GM12878 (cell line): ENCODE measurements at places on chromosomes 2 and 18. TPM values are rescaled to one million over a fixed set of nuclear protein-coding genes. Genes with fewer than 3 reads are reported as not detected.

MC5R gene
- not detected in 2 replicates for total RNA-seq

PSMA8 gene
- total RNA-seq: not detected in 2 replicates

NEUROD1 gene
- not detected in 2 replicates for total RNA-seq

CD8B2 gene
- total RNA-seq: not detected in 2 replicates

INPP1 gene
- total RNA-seq: 9.0 and 9.9 TPM in 2 replicates

LIMS3 gene
- total RNA-seq: 0.61 and 0.69 TPM in 2 replicates

KCNIP3 gene
- total RNA-seq: not detected in 2 replicates

INPP5D gene
- 126 and 139 TPM in 2 replicates for total RNA-seq

ITPRID2 gene
- total RNA-seq: 22.5 and 23.7 TPM in 2 replicates

UGT1A4 gene
- 0.21 TPM in 1 of 2 replicates, not detected in the other for total RNA-seq

DSC1 gene
- total RNA-seq: 0.40 and 0.44 TPM in 2 replicates

GLI2 gene
- 0.05 TPM in 1 of 2 replicates, not detected in the other for total RNA-seq

NEU2 gene
- not detected in 2 replicates for total RNA-seq

FEV gene
- not detected in 2 replicates for total RNA-seq

GRCh38 chr2:41832218-41832617 is 215.6 kb upstream of the PKDCC start:
- DNase-seq: no peak
- no peaks in the 10 kb centered on the region for H3K36me3 ChIP-seq
- peaks cover 2% of the 10 kb centered on the region; the same call in 1 of the 2 replicates for H3K27me3 ChIP-seq
- H3K27ac ChIP-seq: no peak overlapping the region
- no peaks in the 10 kb centered on the region for H3K4me1 ChIP-seq
- no peak overlapping the region for H3K4me3 ChIP-seq

GRCh38 chr2:28336982-28337627 is 55.6 kb upstream of the FOSL2 start:
- no peaks in the 10 kb centered on the region for H3K36me3 ChIP-seq
- no peaks in the 10 kb centered on the region for H3K27me3 ChIP-seq
- no peaks in the 10 kb centered on the region for H3K4me1 ChIP-seq

DNA sequence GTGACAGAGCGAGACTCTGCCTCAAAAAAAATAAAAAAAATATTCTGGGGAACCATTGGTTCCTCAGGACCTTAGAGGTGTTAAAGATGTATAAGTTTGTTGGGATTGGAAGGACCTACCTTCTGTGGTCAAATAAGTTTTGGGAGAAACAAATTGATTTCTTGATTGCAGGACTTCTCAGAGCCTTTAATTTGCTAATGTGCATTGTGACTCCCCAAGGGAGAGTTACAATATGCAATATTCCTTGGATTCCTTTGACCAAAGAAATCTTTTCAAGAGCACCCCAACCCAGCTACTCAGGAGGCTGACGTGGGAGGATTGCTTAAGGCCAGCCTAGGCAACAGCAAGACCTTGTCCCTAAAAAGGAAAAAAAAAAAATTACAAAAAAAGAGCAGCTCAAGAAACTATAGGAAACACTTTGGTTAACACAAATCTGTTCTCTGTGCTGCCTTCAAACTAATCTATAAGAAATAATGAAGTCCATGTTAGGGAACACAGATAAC is 6.5 kb downstream of the NAGK start:
- DNase-seq: no peak
- H3K4me1 ChIP-seq: peaks cover 29% of the 10 kb centered on the region
- H3K27me3 ChIP-seq: no peaks in the 10 kb centered on the region
- H3K36me3 ChIP-seq: peaks cover 23% of the 10 kb centered on the region

- no peak overlapping the region for H3K27ac ChIP-seq
- H3K36me3 ChIP-seq: no peaks in the 10 kb centered on the region
- H3K4me3 ChIP-seq: no peak overlapping the region
- no peaks in the 10 kb centered on the region for H3K27me3 ChIP-seq
These were observed 72.1 kb downstream of the CAMKMT start for GRCh38 chr2:44433895-44434294.

DNA sequence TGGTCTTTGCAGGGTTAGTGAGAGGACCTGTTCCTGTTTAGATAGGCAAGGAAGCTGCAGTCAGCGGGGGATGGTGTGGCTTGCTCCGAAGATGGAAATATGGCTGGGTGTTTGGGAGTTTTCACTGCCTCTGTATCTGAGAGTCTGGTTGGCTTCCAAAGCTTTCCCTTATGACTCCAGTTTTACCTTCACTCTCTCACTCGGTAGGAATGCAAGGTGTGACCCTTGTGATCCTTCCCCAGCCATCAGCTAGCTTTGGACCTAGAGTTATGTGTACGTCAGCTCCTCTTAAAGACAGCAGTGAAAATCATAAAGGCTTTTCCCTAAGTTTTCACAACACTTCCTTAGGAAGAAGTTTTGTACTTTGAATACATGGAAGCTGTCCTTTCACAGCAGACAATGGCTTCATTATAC is 35.5 kb upstream of the TMEM87B start:
- H3K4me3 ChIP-seq: no peak overlapping the region
- H3K4me1 ChIP-seq: no peaks in the 10 kb centered on the region

DNA sequence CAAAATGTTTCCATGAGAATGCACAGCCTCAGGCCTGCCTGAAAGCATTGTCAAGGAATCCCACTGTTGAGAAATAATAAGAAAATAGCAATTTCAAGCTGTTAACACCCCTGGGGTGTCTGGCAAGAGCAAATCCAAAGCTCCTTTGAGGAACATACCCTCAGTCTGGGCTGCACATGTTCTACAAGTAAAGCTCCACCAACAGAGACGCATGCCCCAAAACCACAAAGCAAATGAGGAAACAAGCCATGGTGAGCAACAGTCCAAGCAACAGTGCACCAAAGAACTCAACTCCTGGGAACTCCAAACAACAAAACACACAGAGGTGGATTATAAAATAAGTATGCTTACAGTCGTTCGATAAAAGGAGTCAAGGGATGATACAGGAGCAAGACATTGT is 40.3 kb downstream of the CYP27C1 start:
- DNase-seq: no peak
- H3K27me3 ChIP-seq: peaks cover 4% of the 10 kb centered on the region
- H3K27ac ChIP-seq: no peak overlapping the region
- no peaks in the 10 kb centered on the region for H3K36me3 ChIP-seq

GRCh38 chr18:12015416-12016062 is 34.2 kb downstream of the IMPA2 start:
- no peaks in the 10 kb centered on the region for H3K4me1 ChIP-seq
- no peak for DNase-seq
- no peaks in the 10 kb centered on the region for H3K27me3 ChIP-seq
- no peaks in the 10 kb centered on the region for H3K36me3 ChIP-seq
- H3K4me3 ChIP-seq: no peak overlapping the region

- H3K4me3 ChIP-seq: no peak overlapping the region
- H3K27me3 ChIP-seq: no peaks in the 10 kb centered on the region
- DNase-seq: no peak
- no peaks in the 10 kb centered on the region for H3K4me1 ChIP-seq
- no peaks in the 10 kb centered on the region for H3K36me3 ChIP-seq
These were observed 289.3 kb downstream of the RPRM start for GRCh38 chr2:153189091-153189888.

DNA sequence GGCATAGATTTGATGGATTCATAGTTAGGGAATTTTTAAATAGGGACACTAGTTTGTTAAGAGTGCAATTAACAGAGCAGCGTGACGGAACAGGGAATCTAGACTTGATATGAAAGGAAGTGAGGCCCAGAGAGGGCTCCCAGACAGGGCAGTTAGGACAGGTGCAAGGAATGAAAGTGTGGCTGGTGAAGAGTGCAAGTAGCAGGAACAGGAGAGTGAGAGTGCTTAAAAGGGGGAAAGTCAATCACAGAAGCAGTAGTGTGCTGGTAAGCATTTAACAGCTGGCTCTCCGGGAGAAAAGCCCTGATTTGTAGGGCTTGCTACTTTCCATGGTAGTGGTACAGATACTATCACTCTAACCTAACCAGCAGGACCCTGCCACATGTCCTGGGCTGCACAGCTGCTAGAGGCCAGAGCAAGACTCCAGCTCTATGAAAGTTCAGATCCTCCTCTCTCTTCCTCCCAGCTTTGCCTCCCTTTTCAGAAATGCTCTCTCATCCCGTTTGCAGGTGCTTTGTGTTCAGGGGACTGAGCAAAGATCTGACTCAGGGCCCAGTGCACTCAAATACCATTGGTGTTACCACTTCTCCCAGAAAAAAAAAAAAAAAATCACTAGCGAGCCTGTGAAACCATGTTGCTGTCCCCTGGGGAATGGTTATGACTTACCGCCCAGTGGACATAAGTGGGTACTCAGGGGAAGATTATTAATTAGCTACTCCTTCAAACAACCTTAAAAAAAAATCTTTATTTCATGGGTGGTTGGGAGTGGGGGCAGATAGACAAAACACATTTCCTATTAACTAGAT is 18.1 kb upstream of the GCFC2 start:
- H3K27ac ChIP-seq: no peak overlapping the region
- DNase-seq: no peak
- no peaks in the 10 kb centered on the region for H3K27me3 ChIP-seq
- H3K4me1 ChIP-seq: no peaks in the 10 kb centered on the region
- H3K4me3 ChIP-seq: no peak overlapping the region

- no peak overlapping the region for H3K4me3 ChIP-seq
- H3K27ac ChIP-seq: no peak overlapping the region
- no peaks in the 10 kb centered on the region for H3K36me3 ChIP-seq
- H3K4me1 ChIP-seq: no peaks in the 10 kb centered on the region
- DNase-seq: no peak
- H3K27me3 ChIP-seq: no peaks in the 10 kb centered on the region
These were observed 650.1 kb upstream of the VRK2 start for GRCh38 chr2:57396355-57397098.

GRCh38 chr2:159151198-159152127 is 135.0 kb downstream of the WDSUB1 start:
- H3K27me3 ChIP-seq: no peaks in the 10 kb centered on the region
- H3K36me3 ChIP-seq: no peaks in the 10 kb centered on the region
- H3K4me1 ChIP-seq: peaks cover 3% of the 10 kb centered on the region; the same call in 1 of the 2 replicates
- H3K27ac ChIP-seq: no peak overlapping the region
- DNase-seq: no peak

- DNase-seq: no peak
- H3K27ac ChIP-seq: no peak overlapping the region
- H3K4me1 ChIP-seq: no peaks in the 10 kb centered on the region
- H3K4me3 ChIP-seq: no peak overlapping the region
- H3K27me3 ChIP-seq: no peaks in the 10 kb centered on the region
These were observed 36.8 kb downstream of the ACVR1 start for GRCh38 chr2:157839162-157839801.

DNA sequence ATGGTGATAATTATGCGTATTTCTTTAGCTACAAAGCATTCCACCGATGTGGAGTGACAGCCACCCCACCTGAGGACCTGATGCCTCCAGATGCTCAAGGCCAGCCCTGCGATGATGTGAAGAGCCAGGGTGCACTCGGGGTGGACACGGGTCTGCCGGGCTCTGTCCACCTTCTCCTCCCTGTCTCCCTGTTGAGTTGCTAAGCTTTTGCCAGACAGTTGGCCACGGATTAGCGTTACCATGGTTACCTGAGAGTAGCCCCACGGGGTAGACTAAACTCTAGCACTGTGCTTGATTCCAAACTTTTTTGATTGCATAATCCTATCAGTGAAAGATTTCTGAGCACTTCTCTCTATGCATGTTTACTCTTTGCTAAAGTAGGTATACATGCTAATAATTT is 86.2 kb downstream of the SMIM21 start:
- H3K27ac ChIP-seq: no peak overlapping the region

GRCh38 chr18:10197097-10197496 is 257.3 kb upstream of the APCDD1 start:
- no peaks in the 10 kb centered on the region for H3K36me3 ChIP-seq
- H3K4me1 ChIP-seq: no peaks in the 10 kb centered on the region
- no peak overlapping the region for H3K27ac ChIP-seq
- H3K4me3 ChIP-seq: no peak overlapping the region
- no peak for DNase-seq

DNA sequence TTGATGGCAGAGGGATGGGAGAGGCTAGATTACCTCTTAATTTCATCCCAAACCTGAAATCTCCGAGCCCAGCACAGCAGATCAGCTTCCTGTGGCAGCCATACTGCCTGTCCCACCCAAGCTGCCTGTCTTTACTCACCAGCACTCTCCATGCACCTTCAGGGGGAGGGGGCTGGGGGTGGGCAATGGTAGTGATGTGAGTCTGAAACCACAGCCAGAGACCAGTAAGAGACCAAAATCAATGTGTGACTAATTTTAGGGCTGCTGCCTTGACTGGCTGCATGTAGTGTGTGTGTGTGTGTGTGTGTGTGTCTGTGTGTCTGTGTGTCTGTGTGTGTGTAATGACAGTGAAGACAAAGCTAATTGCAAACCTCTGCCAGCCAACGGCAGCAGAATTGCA is 11.7 kb upstream of the TEX261 start:
- no peak for DNase-seq
- H3K36me3 ChIP-seq: no peaks in the 10 kb centered on the region
- peaks cover under 1% of the 10 kb centered on the region for H3K4me1 ChIP-seq
- no peaks in the 10 kb centered on the region for H3K27me3 ChIP-seq

- H3K27me3 ChIP-seq: no peaks in the 10 kb centered on the region; the same call in 1 of the 2 replicates
- no peak for DNase-seq
- no peak overlapping the region for H3K4me3 ChIP-seq
- H3K36me3 ChIP-seq: no peaks in the 10 kb centered on the region
These were observed 23.6 kb downstream of the ZEB2 start for GRCh38 chr2:144496092-144496976.

DNA sequence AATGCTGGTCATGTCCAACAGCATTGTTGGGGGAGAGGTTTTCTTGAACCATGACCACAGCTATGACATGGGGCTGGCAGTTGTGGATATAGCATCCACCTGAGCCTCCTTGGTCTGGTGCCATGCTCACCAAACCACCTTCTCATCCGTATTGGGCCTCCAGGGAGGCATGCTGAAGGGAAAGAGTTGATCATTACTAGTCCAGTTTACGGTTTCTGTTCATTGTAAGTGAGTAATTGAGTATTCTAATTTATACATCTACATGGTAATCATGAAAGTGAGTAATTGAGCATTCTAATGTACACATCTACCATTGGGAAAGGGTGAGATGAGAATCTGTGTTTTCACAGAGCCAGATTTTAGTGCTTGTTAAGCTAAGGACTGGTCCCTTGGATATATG is 6.8 kb downstream of the TMEM87B start:
- peaks cover 27% of the 10 kb centered on the region for H3K4me1 ChIP-seq
- no peaks in the 10 kb centered on the region; the same call in 1 of the 2 replicates for H3K36me3 ChIP-seq
- H3K27ac ChIP-seq: no peak overlapping the region
- H3K4me3 ChIP-seq: no peak overlapping the region
- no peak for DNase-seq

GRCh38 chr2:47897883-47898731 is 8.2 kb downstream of the FBXO11 start:
- H3K36me3 ChIP-seq: no peaks in the 10 kb centered on the region; the same call in 1 of the 2 replicates
- no peak for DNase-seq
- peaks cover 26% of the 10 kb centered on the region for H3K4me1 ChIP-seq
- H3K27ac ChIP-seq: peak overlapping the region; percentile 80
- peak overlapping the region; percentile 37 for H3K4me3 ChIP-seq

GRCh38 chr18:13257361-13257980 is 38.9 kb downstream of the LDLRAD4 start:
- H3K4me1 ChIP-seq: no peaks in the 10 kb centered on the region
- peaks cover 4% of the 10 kb centered on the region; the same call in 1 of the 2 replicates for H3K27me3 ChIP-seq
- DNase-seq: no peak
- no peak overlapping the region for H3K27ac ChIP-seq

- peak overlapping the region; percentile 36; the same call in 1 of the 2 replicates for H3K27ac ChIP-seq
- DNase-seq: peak; percentile 81
- no peaks in the 10 kb centered on the region; the same call in 1 of the 2 replicates for H3K4me1 ChIP-seq
These were observed 59.7 kb downstream of the MAP4K3 start for GRCh38 chr2:39377226-39377939.
